ENCODE measurements at places on chromosomes 3 and 15.
A peak's percentile ranks its signal among the peaks of the same experiment; 100 is the strongest.

DNA sequence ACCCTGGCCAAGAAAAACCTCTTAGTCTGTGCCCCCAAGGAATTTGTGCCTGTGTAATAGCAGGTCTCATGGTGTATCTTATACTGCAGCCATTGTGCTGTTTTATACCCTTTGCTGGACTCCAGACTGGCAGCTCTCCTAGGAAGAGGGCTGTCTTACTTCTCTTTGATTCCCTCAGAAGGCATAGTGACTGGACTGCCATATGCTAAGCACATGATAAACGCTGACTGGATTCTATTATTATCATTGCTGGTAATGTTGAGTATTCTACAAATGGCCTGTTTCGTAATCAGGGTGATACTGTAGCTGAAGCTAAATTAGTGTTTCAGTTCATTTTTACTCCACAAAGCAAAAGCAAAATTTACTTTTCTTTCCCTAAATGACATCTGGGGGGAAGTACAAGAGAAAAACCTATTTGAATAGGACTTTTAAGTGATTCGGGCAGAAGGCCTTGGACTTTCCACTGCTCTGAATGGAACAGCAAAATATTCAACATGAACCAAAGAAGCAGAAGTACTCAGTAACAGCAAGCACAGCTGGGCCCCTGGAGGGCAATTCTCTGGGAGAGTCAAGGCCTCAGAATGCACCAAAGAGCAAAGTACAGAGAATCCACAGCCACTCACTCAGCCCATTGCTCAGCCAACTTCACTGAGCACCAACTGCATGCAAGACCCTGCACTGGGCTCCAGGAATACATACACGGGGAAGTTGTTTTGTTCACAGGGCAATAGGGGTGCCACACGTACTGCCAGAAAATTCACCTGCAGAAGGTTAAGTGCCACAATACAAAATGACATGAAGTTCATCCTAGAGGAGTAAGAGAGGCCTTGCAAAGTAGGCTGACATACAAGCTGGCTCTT lies 7.9 kb upstream of the BCL2A1 start:
- peak; percentile 77 for DNase-seq

GRCh38 chr3:64548200-64548889 lies 139.5 kb downstream of the ADAMTS9 start:
- no peak for DNase-seq

GRCh38 chr15:58064980-58065444 lies 499 bp downstream of the ALDH1A2 start:
- peak; percentile 75 for DNase-seq

DNA sequence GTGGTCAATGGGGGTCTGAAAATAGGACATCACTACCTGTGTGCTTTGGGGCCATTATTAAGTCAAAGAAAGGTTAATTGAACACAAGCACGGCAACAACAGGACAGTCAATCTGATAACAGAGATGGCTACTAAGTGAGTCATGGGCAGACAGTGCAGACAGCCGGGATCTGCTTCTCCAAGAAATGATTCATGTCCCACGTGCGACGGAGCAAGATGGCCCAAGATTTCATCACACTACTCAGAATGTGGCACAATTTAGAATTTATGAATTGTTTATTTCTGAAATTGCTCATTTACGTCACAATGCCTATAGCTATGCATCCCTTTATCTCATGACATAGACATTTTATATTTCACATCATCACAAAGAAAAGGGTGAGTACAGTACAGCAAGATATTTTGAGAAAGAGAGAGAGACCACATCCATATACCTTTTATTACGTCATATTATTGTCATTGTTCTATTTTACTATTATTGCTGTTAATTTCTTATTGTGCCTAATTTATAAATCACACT lies 770.6 kb upstream of the NR2F2 start:
- no peak for DNase-seq

DNA sequence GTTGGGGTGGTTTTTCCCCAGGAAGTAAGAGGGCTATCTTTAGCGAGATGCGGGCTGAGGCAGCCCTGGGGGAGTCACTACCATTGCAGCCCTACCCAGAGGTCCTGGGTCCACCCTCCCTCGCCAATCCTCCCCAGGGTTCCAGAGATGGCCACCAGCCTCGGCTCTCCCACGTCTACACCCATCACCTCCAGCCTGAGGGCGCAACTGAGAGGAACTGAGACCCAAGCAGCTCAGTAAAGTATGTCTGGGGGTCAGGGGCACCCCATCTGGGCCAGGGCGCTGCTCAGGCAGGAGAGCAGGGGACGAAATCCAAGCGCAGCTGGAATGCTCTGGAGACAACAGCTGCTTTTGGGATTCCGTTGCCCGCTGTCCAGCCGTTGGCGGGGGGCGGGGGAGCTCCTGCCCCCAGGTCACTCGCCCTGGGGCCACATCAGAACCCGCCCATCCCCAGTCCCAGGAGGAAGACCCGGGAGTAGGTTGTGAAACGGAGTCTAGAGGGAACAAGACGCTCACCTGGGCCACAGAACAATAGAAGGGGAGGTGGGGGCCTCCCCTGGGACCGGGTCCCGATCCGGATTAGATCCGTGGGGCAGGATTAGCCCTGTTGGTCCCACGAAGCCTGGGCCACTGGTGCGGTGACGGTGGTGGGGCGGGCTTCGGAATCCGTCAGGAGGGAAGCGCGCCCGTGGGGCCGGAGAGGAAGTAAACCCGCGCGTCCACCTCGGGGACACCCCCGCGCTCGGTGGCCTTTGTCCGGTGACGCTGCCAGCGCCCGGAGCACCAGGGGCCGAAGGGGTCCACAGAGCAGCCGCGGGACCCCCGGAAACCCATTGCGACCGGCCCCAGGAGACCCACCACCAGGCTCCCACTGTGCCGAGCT lies 1.4 kb upstream of the NDUFAF3 start:
- DNase-seq, result peak; percentile 95

DNA sequence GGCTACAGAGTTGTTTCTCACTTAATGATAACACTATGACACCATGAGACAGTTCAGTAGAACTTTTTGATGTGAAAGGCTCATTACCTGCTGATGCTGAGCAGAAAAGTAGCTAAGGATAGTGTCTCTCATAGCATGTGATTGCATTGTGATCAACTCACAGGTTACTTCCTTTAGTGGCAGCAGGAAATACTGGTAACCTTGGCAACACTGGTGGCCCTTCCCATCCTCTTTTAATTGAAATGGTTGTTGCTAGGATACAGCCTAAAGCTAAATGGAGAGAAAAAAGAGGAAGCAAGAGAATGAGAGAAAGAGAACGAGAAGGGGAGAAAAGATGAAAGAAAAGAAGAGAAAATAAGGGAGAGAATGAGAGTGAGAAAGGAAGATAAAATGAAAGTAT lies 204.7 kb upstream of the GAP43 start:
- no peak for DNase-seq

- DNase-seq, result no peak
These were observed 53.3 kb downstream of the EBLN2 start for GRCh38 chr3:73114711-73115110.

DNA sequence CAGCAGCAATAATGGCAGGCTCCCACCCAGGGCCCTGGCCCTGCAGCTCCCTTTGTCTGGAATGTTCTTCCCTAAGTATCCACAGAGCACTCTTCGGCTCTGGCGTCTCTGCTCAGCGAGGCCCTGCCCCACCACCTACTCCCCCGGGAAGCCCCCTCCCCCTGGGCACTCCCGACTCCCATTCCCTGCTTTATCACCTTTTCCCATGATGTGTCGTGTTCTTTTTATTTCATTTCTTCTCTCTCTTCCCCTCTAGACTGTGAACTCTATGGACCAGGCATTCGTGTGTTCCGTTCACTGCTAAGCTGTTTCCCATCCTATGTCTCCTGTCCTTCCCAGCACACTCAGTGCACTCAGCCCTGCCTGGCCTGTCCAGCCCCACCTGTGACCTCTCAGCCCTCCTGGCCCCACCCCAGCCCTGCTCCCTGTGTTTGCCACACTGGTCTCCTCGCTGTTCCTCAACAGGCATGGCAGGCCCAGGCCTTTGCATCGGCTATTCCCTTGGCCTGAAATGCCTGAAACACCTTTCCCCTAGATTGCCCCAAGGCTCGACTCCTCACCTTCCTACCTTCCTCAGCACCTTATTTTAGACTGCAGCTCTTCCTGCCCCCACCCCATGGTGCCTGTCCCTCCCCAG lies 107.4 kb downstream of the TPRA1 start:
- peak; percentile 61 for DNase-seq

- DNase-seq, result peak; percentile 97
These were observed 2.8 kb downstream of the C15orf39 start for GRCh38 chr15:75204340-75205063.

GRCh38 chr15:70060993-70061305 lies 36.8 kb downstream of the TLE3 start:
- no peak for DNase-seq

- DNase-seq, result no peak
These were observed 869.5 kb downstream of the SI start for GRCh38 chr3:164208821-164209220.

DNA sequence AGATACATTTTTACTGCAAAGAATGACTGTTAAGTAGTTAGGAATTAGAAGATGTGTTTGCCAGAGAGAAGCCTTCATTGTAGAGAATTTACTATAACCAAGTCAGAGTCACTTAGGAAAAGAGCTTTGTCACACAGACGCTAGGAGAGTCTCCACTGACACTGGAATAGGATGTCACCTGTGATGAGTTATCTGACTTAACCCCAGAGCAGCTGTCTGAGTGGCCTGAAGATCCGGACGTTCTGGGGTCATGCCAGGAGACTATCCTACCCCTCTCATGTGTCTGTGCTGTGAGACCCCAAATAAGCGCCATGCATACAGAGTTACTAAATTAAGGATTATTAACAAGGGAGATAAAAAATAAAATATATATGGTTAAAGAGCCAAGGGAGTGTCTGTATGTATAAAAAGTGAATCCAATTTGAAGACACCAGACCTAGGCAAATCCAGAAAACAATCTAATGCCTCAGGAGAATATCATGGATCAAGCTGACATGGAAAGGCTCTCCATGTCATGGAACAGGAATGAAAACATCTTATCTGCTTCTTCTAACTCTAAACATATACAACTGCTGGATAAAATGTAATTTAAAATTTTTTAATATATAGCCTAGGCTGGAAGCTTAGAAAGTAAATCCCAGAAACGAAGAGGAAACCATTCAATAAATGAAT lies 43.5 kb downstream of the ITGB5 start:
- no peak for DNase-seq

GRCh38 chr3:27287052-27287451 lies 82.1 kb downstream of the NEK10 start:
- DNase-seq, result no peak

DNA sequence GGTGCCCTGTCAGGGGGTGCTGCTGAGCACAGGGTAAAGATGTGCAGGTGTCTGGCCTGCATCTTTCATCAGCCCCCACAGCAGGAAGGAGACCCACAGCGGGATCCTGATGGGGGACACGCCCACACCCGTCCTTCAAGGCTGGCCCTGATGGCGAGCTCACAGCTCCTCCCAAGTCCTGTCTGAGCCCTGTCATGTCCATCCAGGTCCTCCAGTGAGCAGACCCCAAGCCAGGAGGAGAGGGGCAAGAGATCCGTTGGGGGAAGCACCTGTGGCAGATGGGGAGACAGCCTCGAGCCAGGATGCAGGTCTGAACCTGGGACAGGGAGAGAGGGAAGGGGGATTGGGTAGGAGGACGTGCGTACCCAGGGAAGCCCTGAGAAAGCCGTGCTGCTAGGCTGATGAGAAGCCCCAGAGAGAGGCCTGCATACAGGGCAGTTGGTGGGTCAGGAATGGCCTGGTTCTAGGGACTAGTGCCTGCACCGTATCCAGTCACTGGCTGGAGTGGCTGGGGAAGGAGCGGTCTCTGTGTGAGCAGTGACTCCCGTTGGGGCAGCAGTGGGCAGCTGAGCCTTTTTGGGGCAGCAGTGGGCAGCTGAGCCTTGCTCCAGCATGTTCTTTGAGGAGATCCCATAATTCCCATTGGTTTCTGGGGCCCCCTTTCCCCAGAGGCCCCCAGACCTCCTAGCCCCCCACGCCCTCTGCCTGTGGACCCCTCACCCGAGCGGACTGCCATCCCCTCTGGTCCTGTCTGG lies 133.3 kb upstream of the MEF2A start:
- peak; percentile 70 for DNase-seq

DNA sequence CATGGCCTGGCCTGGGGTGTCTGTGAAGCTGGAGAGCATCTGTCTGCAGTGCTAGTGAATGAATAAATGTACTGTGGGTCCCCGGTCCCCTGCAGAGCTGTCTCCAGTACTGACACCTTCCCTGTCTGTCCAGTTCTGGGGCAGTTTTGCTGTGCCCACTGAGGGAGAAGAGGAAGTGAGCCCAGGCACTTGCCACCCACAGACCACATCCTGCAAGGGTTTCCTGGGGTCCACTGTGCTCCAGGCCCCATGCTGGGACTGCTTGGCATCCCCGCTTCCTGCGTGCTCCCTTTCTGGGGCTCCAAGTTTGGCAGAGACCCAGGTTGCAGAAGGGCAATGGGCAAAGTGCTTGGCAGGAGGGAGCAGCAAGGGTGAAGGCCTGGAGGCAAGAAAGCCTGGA lies 4.9 kb upstream of the SLC6A6 start:
- no peak for DNase-seq

DNA sequence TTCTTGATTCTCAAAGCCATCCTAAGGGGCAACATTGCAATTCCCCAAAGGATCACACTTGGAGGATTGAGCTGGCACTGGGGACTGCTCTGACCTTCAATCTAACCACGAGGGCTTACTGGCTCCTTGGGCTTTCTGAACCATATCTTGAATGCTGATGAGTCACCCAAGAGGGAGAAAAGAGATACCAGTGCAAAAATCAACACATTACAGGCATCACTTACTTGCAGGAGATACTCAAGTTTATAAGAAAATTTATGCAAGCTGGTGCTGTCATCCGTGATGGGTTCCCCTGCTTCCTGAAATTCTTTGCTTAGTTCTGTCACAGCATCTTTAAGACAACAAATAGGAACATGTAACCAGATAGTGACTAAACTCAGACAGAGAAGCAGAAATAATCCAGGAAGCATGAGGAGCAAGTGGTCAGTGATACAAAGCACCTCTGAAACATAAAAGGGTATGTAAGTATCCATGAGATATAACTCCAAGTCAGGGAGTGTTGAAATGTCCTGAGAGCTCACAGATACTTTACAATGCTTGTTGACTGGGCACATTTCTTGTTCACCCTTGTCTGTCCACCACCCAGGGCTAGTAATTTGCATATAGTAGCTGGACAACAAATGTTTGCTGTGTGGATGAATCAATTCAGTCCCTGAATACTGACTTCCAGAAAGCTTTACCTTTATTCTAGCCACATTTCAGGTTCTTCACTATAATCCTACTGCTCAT lies 14.1 kb downstream of the FYCO1 start:
- DNase-seq, result no peak

- no peak for DNase-seq
These were observed 618.2 kb upstream of the ZNF717 start for GRCh38 chr3:76403556-76403955.

GRCh38 chr3:73046195-73046594 lies 15.3 kb upstream of the EBLN2 start:
- DNase-seq, result no peak

- no peak for DNase-seq
These were observed 172.4 kb downstream of the PDE8A start for GRCh38 chr15:85154061-85154460.

GRCh38 chr3:111601810-111602209 lies 6.7 kb upstream of the ZBED2 start:
- no peak for DNase-seq

GRCh38 chr3:4755566-4755965 lies 223.7 kb upstream of the BHLHE40 start:
- DNase-seq, result no peak

- no peak for DNase-seq
These were observed 8.5 kb downstream of the SEMA4B start for GRCh38 chr15:90209591-90209990.

GRCh38 chr3:16137044-16137443 lies 37.4 kb upstream of the GALNT15 start:
- DNase-seq, result no peak

- no peak for DNase-seq
These were observed 763.9 kb upstream of the GOLIM4 start for GRCh38 chr3:168859574-168859973.

GRCh38 chr3:82521657-82522056 lies 760.2 kb upstream of the GBE1 start:
- DNase-seq, result no peak

All from spleen (tissue), 13 donors.